ENCODE measurements at places on chromosomes 12 and 14. TPM values are rescaled to one million over a fixed set of nuclear protein-coding genes. Genes with fewer than 3 reads are reported as not detected.

Gene KRT74
- total RNA-seq: not detected

Gene ADCY4
- 0.49 TPM for total RNA-seq

Gene C1R
- total RNA-seq: 4.0 TPM

Gene CACNA1C
- 1.6 TPM for total RNA-seq

Gene RPS6KL1
- total RNA-seq: 14.1 TPM

Gene SLC41A2
- total RNA-seq: 3.8 TPM

Gene TMCC3
- 3.8 TPM for total RNA-seq

GRCh38 chr14:79530555-79530954 lies 680.7 kb downstream of the DIO2 start:
- DNase-seq: no peak

GRCh38 chr12:83214185-83214584 lies 527.5 kb downstream of the TMTC2 start:
- no peak for DNase-seq

DNA sequence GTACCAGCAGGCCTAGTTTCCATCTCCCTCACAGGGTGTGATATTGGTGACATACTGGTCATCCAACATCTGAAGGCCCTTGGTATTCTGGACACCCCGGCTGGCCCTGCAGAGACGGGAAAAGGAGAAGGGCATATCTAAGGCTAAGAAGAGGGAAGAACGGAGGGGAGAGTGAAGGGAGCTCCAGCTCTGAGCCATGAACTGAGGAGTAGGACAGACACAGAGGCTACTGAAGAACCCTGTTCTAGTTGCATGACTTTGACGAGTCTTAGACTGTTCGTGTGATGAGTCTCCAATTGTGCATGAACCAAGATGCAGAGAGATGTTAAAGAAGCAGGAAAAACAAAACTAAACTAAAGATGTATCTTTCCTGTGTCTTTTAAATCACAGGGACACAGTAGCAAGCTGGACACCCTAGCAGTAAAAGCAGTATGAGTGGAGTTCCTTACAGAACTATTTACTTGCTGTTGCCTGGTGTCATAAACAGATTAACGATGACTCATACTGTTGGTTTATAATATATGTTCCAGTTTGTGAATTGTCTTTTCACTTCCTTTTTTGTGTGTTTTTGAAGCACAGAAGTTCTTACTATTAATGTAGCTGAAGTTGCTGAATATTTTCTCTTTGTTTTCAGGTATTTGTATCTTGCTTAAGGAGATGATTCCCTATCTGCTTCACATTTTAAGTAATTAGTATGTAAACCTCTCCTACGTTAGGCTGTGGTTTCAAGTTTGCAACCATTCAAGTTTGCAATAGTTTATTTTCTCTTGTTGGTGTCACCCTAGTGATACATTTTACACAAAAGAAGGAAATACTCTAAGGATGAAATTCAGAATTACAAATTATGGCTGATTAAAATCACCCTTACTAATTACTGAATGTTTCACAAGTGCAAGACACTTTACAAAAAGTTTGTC lies 15.7 kb downstream of the FAR2 start:
- DNase-seq: no peak

- DNase-seq: no peak
Measured at GRCh38 chr14:76726551-76726970, 34.7 kb upstream of the VASH1 start.

GRCh38 chr12:24796876-24797275 lies 152.0 kb downstream of the BCAT1 start:
- DNase-seq: no peak

DNA sequence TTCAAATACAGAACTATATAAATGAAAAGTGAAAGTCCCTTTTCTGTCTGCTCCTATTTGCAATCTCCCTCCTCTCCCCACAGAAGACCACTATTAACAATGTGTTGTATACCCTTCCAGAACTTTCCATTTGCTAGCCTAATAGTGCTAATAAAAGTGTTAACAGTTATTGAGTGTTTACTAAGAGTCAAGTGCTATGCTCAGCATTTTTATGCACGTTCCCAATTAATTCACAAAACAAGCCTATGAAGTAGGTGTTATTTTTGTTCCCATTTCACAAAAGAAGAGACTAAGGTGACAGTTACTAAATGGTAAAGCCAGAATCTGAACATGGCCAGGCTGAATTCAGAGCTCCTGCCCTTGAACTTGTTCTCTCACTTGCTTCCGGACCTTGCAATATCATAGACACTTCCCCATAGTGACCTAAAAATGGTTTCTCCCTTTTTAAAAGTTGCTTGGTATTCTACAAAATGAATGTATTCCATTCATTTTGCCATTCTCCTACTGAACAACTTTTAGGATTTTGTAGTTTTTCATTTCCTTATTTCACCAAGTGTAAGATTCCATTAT lies 1.6 kb upstream of the PRKAB1 start:
- no peak for DNase-seq

DNA sequence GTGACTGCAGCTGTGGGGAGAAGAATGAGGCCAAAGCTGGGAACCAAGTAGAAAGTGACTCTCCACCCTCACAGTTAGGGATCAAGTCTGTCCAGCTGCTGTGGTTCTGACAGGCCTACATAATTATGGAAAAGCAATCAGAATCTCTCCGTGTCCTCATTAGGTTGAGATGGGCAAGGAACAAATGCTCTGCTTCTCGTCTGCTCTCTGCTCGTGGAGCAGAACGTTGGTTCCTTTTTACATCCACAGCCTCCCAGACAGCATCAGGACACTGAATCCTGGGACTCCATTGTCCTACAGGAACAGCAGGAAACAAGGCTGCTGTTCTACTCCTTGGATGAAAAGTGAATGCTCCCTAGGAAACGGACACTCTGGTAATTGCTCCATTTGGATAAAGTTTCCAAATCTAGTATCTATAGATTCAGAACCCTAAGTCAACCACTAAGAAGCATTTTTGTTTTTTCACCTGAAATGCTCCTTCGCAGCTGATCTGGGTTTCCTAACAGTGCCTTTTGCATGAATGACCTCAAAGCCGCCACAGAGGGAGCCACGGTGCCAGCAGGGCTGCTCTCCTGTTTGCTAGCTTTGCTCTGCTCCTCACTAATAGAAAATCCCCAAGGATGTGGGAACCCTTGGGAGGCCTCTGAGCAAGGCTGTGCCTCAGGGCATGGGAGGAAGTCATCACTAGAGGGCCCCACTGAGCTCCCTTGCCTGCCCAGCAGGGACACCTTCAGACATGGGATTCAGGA lies 102.0 kb downstream of the EGLN3 start:
- DNase-seq: peak; percentile 76

DNA sequence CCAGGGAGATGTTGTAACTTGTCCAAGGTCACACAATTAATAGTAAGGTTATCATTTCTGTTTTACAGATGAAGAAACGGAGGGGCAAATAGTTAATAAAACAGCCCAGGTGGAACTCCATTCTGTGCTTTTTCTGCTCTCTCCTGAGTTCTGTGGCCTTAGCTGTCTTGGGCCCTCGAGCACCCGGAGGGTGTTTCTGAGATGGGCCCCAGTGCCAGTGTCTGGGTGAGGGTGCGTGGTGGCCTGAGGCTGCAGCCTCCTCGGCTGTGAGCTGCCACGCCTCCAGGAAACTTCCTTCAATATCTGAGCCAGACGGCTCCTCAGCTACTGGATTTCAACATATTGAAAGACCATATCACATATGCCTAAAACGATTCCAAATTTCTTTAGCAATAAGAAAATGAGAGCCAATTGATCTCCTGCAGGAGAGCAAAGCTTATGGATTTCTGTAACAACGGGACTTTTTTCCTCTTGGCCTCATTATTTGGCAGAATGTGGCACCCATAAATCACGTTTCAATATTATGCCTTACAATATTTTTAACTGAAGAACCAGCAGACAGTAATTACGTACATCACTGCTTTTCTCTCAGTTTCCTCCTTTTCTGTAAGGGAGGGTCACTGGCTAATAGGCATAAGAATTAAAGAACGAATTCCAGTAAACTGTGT lies 74.8 kb upstream of the DICER1 start:
- DNase-seq: no peak

DNA sequence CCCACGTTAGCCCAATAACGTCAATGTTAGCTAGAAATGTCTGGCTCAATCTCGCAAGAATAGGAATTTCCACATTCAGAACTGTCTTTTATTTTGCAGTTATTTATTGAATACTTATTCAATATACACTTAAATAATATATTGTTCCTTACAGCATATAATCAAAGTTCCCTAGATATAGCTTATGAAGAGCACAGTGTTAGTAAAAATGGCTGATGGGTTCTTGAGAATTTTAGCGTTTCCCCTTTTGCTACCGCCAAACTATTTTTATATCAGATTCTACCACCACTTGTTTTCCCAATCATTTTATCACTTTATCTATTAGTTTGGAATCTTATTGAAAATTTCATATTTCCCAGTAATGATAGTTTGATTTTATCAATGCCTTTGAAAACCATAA lies 12.7 kb downstream of the EPS8 start:
- DNase-seq: no peak

- DNase-seq: no peak
Measured at GRCh38 chr14:98059106-98059505, 1212.9 kb downstream of the BCL11B start.

DNA sequence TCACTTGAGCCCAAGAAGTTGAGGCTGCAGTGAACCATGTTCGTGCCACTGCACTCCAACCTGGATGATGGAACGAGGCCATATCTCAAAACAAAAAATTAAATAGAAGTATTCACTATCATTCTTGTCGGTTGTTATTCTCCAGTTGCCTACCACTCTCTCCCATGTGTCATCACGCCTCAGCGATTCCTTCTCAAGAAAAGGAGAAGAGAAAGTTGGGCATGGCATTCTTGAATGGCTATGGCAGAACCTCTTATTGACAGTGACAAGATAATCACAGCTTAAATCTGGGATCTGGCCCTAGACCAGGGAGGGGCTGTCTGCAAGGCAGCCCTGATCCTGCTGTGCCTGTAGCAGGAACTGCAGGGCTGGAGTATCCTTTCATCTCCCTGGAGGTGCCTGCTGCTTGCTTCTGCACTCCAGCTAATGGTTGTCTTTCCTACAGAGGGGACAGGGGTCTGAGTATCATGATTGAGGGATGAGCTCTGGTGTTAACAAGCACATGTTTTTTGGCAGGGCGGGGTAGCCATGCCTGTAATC lies 12.8 kb upstream of the MLEC start:
- no peak for DNase-seq

GRCh38 chr12:105092336-105092735 lies 8.1 kb upstream of the ALDH1L2 start:
- DNase-seq: no peak

DNA sequence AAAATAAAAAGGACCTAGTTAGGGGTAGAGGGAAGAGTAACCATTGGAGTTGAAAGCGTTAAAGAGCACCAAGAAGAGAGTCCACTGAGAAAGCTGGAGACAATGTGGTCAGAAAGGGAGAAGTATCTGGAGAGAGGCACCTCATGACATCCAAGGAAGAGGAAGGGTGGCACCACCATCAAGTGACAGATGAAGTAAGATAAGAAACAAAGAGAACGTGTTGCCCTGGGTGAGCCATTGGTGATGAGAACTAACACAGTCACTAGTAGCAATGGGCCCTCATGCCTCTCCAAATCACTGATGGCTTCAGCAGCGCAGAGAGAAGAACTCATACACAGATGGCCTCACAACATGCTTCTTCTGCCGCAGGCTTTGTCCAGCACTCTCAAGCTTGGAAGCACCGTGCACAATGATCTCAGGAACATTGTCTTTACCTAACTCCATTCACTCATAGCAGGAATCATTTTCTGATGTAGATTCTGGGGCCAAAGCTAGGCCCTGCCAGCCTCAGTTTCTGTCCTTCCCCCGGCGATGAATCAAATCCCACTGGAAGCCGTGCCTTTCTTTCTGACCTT lies 252.9 kb downstream of the DPF3 start:
- no peak for DNase-seq

GRCh38 chr12:48263617-48264016 lies 60.5 kb upstream of the OR10AD1 start:
- DNase-seq: no peak

DNA sequence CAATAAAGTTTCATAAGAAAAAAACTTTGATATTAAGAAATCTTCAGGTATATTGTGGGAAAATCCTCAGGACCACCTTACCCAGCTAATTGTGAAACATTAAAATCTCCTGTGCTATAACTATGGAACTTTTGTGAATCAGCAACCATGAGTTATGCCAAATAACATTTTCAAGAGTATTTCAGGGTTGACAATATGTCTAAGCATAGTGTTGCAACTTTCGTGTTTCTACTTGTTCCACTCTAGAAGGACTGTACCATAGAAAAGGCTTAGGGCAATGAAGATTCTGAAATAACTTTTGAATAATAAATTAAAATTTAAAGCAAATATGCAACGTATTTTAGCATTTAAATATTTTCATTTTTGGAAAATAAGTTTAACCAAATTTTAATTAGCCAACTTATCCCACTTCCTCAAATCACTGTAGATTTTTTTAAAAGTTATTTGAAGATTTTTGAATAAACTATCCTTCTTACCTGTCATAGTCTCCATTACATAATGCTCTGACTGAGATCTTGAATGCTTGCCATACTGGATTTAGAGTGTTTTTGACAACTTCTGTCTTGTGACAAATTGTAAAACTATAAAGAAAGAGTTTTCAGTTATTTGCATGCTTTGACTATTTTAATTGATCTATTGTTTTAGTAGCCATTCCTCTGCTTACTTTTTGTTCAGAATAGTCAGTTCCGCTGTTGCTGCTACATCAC lies 143.6 kb downstream of the CPNE8 start:
- DNase-seq: no peak

- no peak for DNase-seq
Measured at GRCh38 chr12:76698316-76698715, 65.6 kb upstream of the ZDHHC17 start.

DNA sequence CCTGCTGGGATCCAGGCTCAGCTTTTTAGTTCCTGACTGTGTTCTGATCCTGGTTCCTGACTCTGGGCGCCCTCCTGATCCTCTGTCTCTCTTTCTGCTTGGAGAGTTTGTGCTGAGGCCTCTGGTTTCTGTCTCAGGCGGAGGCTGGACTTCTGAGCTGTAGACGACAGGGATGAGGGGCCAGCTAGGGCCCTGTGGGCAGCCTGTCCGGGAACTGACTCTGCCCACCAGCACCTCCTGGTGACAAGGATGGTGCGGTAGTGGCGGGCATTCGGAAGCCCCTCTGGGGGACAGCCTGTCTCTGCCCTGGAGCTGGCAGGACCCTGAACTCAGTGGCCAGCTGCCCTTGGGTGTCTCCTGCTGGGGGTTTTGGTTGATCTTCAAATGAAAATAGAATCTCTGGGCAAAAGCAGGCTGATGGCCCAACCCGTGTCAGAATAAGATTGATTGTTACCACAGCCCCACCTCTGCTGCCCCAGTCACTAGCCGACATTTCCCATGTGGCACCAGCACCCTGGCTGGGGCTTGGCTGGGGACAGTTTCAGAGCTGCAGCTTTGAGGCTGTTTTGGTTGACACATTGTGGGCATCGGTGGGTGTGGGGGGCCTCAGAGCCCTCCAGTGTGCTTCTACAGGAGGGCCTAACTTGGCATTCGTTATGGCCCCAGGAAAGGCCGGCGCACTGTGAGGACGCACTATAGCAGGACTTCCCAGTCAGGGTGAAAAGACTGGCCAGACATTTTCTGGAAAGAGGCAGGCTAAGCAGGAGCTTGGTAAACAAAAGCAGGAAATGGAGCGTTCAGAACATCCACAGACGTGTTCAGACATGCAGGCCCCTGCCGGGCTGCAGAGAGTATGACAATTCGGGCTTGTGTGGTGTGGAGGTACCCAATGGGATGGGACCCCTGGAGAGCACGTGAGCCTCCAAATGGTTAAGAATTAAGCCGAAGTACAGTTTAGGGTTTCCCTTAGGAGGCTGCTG lies 16.2 kb downstream of the KRT80 start:
- DNase-seq: no peak

- DNase-seq: no peak
Measured at GRCh38 chr12:127809275-127809674, 457.7 kb upstream of the TMEM132C start.

Measured in neural crest cell (in vitro differentiated cells).